ENCODE measurements at places on chromosomes 11 and 22.

GRCh38 chr11:34650528-34650927, 29.6 kb downstream of the EHF start:
- DNase-seq: peak; percentile 66

DNA sequence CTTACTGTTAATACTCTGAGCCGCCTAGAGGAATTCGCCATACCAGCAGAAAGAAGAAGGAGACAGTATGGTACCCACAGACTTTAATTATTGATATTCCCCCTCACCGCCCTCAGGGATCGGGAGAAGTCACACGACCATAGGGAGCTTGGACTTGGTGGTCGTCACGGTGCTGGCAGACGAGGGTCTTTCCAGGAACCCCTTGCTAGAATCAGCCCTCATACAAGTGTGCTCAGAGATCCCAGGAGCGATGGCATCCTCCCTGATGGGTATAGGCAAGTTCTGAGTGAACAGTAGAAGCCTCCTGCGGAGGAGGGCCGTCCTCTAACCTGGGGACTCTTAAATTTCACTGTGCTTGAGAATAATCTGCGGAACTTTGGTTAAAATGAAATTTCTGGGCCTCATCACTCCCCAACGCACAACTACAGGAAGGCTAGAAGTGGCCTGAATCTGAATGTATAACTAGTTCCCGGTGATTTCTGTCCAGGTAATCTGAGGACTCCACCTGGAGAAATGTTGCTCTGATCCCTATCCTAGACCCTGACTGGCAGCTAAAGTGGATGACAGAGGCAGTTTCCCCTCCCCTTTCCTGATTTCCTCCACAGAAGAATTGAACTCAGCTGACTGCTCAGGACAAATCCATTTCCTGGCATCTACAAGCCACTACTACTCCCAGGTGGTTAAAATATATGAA, 4.5 kb downstream of the VSIG2 start:
- DNase-seq: no peak

- no peak for DNase-seq
Measured at GRCh38 chr11:96940227-96940626, 550.4 kb downstream of the JRKL start.

- DNase-seq: no peak
Measured at GRCh38 chr22:48979482-48979881, 848.2 kb downstream of the BRD1 start.

All from stimulated activated CD4-positive, alpha-beta T cell treated with anti-CD3 and anti-CD28 coated beads, Interleukin-1b, Interleukin-23, amount 100 ng/mL, for 24 hours (primary cell).